ENCODE measurements at places on chromosomes 7 and 10. TPM values are rescaled to one million over a fixed set of nuclear protein-coding genes. Genes with fewer than 3 reads are reported as not detected.

DNA sequence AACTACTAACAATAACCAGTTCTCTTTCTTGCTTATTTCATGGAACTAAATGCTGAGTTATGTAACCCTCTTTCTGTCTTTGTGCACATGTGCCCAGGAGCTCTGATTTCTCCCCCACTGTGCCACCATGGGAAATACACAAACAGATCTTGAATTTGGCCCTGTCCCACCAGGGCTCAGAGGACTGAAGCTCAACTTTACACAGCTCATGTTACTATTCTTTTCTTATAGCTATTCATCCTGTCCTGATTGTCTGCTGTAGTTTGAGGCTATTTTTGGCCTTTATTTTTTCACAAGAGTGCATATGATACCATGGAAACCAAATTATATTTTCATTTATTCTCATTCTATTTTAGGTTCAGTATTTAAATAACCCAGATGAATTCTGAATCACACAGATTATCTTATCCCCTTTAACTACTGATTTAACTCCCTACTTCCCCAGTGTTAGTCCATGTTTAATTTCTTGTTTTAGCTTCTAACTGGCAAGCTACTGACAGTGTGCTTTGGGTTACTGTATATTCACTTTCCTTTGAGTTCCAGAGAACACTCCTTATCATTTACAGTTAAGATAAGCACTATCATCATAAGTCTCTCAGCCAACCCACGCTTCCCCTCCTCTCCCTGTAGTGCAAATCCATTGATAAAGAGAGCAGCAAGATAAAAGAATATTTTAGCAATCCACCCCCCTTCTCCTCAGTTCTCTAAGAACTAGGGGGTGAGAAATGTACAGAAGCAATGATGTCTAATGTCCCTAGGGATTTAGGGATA, 71.8 kb upstream of the GSDME start:
- no peak for DNase-seq

GRCh38 chr10:128029731-128030369, 96.4 kb downstream of the MKI67 start:
- DNase-seq: no peak

DNA sequence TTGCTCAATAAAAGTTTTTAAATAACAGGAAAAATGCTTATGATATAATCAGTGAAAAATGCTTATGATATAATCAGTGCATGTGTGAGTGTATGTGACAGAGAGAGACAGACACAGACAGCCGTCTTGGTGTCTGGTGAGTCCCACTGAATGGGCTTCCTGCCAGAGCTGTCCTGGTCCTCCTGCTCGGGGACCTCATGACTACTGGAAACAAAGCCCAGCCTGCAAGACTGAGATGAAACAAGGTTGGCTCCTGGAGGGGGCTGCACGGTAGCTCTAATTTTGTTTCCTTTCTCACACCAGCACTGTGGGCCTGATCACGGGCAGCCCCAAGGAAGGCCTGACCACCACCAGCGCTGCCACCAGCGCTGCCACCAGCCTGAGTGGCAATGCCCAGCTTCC, 57.3 kb downstream of the NRP1 start:
- peak; percentile 29 for DNase-seq

Gene DENND2A
- total RNA-seq: 5.1 TPM

Gene SLC13A4
- total RNA-seq: not detected
